ENCODE measurements at places on chromosomes 13 and 19.

DNA sequence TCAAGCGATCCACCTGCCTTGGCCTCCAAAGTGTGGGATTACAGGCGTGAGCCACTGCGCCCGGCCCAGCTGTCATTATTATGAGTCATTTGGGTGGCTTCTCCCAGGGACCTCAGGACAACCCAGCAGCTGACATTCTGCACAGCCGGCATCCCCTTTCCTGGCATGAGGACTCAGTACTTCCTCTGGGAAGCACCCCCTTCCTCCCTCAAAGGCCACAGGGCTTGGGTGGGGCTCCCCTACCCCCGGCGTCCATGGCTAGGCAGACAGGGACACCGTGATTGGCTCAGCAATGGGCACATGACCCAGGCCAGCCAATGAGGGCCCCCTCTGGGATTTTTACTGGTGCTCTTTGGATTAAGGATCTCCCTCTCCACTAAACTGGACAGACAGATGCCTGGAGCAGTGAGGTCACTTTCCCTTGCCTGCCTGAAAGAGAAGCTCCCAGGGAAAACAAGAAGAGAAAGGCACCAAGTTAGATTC is 6.0 kb downstream of the KANK2 start:
- H3K27me3 ChIP-seq: no peaks in the 10 kb centered on the region
- no peak overlapping the region for H3K4me3 ChIP-seq
- DNase-seq: no peak
- H3K36me3 ChIP-seq: peaks cover 9% of the 10 kb centered on the region
- peaks cover 14% of the 10 kb centered on the region for H3K4me1 ChIP-seq

- no peak overlapping the region for H3K27ac ChIP-seq
- H3K4me1 ChIP-seq: no peaks in the 10 kb centered on the region
- H3K4me3 ChIP-seq: no peak overlapping the region
- H3K36me3 ChIP-seq: no peaks in the 10 kb centered on the region
Observed at GRCh38 chr13:67619351-67619994, 389.3 kb upstream of the PCDH9 start.

- H3K4me3 ChIP-seq: no peak overlapping the region
- H3K27ac ChIP-seq: no peak overlapping the region
- DNase-seq: no peak
- H3K4me1 ChIP-seq: peaks cover 5% of the 10 kb centered on the region
- H3K27me3 ChIP-seq: no peaks in the 10 kb centered on the region
Observed at GRCh38 chr19:19410553-19411550, 5.4 kb downstream of the GATAD2A start.

GRCh38 chr19:40759352-40759751 is 8.3 kb downstream of the SNRPA start:
- peaks cover 5% of the 10 kb centered on the region for H3K4me1 ChIP-seq
- no peak for DNase-seq
- no peak overlapping the region for H3K27ac ChIP-seq

- no peaks in the 10 kb centered on the region for H3K36me3 ChIP-seq
- no peak overlapping the region for H3K4me3 ChIP-seq
- H3K4me1 ChIP-seq: no peaks in the 10 kb centered on the region
Observed at GRCh38 chr13:110400786-110401533, 93.9 kb downstream of the COL4A2 start.

DNA sequence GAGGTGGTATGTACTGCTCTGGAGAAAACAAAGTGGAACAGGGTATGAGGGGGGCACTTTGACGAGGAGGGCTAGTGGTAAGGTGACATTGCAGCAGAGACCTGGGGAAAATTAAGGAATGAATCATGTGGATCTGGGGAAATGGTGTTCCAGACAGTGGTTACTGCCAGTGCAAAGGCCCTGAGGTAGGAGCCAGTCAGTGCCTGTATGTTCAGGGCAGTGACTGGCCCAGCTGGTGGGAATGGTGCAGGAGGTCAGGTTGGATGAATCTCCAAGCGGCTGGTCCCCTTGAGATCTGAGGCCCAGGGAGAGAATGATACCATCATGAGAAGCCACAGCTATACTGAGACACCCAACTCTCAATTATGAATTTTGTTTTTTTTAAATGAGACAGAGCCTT is 4.9 kb downstream of the VAV1 start:
- no peak overlapping the region for H3K27ac ChIP-seq
- H3K4me1 ChIP-seq: no peaks in the 10 kb centered on the region
- no peak overlapping the region for H3K4me3 ChIP-seq
- DNase-seq: no peak

All from breast epithelium (tissue), 4 donors.